Spinal cord (tissue), 10 donors: ENCODE measurements at places on chromosomes 3 and 15. TPM values are rescaled to one million over a fixed set of nuclear protein-coding genes. Genes with fewer than 3 reads are reported as not detected.

IFT122 gene
- 26.5 TPM for total RNA-seq

COX17 gene
- 42.4 TPM for total RNA-seq

TMEM266 gene
- total RNA-seq = 3.4 TPM

SLC28A2 gene
- not detected for total RNA-seq

TMEM40 gene
- 0.50 TPM for total RNA-seq

SUCNR1 gene
- 2.6 TPM for total RNA-seq

C15orf39 gene
- 2.6 TPM for total RNA-seq

ADAM10 gene
- total RNA-seq = 108 TPM

TM4SF1 gene
- total RNA-seq = 110 TPM

GRM7 gene
- 9.6 TPM for total RNA-seq

DNA sequence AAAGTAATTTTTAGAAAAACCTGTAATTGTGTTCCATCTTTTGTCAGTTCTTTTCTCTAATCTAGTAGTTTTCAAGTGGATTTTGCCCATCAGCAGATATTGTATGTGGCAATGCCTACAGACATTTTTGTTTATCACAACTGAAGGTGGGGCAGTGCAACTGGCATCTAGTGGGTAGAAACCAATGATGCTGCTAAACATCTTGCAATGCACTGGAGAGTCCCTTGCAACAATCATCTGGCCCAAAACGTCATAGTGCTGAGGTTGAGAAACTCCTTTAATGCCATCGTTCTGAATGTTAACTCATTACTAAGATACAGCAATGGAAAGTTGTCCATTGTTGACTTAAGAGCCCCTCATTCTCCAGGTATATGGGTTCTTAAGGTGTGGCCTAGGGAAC lies 80.1 kb downstream of the BTD start:
- no peak for DNase-seq

DNA sequence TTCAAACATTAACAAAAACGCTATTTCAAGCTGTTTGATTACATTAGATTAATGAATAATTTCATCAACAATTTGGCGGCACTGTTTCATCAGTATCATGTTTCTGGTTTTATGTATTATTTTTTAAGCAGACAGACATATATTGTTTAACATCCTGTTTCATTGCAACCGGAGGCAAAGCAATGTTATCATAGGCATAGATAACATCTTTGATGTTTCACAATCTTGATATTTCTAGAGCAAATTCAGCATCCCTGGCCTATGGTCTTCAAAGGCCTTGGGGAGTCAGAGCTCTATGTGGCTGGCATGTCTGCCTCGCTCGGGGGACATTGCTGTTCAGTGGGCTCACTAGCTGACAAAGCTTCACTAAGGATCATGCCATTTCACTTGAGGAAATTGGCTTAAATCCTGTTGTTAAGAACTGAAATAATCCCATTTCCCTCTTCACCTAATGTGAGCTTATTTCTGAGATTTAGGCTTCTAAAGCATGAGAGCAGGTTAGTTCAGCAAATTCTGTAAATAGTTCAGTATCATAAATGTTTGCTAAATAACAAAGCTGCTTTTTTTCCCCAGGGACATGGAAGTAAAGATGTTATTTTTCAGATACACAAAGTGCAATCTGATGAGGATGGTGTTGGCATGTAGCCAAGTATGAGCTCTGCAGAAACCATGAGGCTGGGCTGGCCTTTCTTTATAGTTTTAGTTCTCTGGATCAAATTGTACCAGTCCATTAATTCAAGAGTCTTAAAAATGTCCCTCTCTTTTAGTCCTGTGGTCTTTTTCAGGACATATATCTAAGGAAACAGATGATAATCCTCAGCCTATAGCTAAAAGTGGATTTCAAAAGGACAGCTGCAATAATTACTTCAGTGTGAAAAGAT lies 941.4 kb downstream of the PLOD2 start:
- no peak for DNase-seq

GRCh38 chr3:87350367-87351199 lies 74.2 kb upstream of the POU1F1 start:
- no peak for DNase-seq

DNA sequence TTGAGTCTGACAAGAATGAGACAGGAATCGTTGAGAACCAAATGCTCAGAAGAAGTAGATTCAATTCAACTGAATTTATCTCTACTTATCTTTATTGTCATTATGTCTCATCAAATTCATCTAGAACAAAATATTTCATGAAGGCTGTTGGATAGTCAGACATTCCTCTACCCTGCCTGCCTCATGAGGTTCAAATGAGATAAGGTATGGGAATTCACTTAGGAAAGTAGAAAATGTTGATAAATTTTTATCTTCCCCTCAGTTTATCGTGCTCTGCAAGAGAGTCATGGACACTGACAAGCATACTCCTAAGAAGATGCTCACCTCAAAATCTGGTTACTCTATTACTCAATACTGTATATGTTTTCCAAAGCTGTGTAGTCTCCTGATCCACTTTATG lies 149.7 kb upstream of the CDIN1 start:
- no peak for DNase-seq

DNA sequence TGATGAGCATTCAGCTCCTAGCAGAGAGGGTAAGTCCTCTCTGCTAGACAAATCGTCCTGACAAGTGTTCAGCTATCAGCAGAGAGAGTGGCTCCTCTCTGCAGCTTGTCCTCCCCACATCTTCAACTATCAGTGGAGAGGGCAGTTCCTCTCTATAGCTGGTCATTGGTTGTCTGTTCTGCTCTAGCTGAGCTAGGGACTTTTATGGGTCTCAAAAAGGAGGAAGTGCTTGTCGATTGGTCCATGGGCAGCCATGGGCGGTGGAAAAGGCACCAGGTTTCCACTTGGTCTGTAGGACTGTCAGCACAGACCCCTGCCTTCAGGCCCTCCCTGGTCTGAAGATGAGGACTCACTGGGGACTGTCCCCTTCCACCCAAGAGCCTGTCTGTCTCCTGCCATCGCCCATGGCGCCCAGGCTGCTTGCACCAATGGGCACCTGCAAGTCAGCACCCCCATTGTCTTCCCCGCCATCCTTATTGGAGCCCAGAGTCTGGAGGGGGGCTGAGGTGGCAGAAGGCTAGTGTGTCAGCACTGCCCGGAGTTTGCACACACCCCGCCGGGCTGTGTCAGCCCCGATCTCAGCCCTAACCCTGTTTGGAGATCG lies 264.7 kb downstream of the ZBBX start:
- DNase-seq = no peak

- peak; percentile 38 for DNase-seq
These were observed 75.9 kb downstream of the BOC start for GRCh38 chr3:113287111-113287802.

DNA sequence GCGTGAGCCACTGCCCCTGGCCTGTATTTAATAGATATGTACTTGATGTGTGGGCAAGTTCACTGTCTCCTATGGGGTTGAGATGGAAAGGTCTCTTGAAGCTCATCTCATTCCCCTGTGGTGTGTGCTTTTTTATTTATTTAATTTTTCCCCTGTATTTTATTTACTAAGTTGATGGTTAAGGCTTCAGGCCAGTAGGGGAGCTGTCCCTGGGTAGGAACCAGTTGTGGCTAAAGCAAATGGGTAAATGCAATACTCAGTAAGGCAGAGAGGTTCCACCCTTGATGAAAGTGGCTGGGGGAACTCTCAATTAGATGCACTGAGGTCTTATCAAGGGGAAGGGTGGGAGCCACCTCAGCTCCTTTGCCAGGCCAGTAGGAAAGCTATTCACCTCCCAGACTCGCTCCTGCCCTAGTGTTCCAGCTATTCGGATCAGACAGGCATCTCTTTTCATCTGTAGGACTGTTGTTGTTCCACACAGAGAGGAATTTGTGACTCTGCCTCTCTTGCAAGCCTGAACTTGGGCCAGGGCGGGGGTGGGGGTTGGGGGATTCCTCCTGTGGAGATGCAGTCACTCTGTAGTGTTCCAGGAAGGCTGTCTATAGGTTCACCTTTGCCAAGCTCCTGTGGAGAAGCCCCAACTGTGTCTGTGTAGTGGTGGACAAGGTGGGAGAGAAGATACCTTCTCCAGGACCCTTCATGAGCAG lies 26.1 kb downstream of the PCCB start:
- DNase-seq = no peak

DNA sequence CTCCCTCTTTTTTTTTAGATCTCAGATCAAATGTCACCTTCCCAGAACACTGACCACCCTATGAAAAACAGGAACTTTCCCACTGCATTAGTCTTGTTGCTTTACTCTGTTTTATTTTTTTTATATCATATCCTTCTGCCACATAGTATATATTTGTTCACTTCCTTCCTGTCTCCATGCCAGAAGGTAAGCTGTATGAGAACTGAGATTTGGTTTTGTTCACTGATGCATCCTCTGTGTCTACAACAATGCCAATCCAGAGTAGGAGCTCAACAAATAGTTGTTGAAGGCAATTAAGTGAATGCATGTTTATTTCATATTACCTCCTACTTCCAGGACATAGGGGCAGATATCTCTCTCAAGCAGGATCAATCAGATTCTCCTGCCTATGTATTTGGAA lies 114.4 kb downstream of the TPRG1 start:
- no peak for DNase-seq

- DNase-seq = no peak
These were observed 250.8 kb upstream of the CBLB start for GRCh38 chr3:106119614-106120082.

DNA sequence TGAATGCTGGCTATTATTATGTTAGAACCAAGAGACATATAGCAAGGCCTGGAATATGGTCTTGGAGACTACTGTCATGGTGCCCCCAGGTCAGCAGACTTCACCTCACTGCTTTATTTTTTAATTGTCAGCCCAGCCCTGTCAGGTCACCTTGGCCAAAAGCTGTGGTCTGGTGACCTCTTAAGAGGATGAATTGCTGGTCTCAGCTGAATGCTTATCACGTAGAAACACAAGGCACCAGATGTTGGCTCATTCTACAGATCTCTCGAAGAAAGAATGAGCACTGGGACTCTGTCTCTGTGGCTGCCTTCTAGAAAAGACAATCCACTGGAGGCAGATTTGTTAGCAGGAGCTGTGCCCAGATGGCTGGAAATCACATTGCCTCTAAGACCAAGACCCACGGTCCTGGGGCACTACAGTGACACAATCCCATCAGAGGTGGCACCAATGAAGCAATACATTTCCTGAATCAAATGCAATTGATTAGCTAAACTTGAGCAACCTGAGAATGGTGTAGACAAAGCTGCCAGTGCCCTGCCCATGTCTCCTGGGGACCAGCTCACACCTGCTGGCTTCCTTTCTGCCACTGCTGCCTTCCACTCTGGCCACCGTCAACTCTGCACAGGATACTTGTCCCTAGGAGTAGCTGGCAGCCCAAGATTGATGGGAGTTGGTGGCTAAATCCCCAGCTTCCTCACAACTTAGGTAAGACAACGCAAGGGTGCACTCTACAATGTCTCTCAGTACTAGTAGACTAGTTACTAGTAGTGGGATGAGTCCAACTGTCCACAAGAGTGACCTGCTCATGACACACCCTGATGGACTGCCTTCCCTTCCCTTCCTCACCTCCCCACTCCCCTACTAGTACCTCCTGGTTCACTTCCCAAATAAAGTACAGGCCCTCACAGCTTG lies 384.9 kb upstream of the PROK2 start:
- DNase-seq = no peak

DNA sequence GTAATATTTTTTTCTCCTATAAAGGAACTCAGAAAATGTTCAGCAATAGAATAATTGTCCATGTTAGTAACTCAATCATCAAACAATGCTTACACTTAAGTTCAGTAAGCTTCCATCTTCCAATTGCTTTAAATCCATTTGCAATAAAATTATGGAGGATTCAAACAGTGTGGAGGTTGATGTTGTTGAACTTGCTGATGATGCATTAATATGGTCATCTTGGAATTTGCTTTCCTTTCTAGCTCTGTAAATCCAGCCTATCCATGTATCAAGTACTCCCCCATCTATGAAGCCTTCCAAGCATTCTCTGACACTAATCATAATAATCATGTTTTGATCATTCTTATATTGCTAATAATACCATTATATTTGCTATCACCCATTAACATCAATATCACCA lies 378.4 kb upstream of the CNTN3 start:
- no peak for DNase-seq

GRCh38 chr15:37586976-37587375 lies 347.5 kb upstream of the TMCO5A start:
- no peak for DNase-seq

- DNase-seq = no peak
These were observed 205.6 kb downstream of the NECTIN3 start for GRCh38 chr3:111277226-111277625.

GRCh38 chr15:92166751-92167405 lies 226.8 kb upstream of the ST8SIA2 start:
- DNase-seq = no peak

DNA sequence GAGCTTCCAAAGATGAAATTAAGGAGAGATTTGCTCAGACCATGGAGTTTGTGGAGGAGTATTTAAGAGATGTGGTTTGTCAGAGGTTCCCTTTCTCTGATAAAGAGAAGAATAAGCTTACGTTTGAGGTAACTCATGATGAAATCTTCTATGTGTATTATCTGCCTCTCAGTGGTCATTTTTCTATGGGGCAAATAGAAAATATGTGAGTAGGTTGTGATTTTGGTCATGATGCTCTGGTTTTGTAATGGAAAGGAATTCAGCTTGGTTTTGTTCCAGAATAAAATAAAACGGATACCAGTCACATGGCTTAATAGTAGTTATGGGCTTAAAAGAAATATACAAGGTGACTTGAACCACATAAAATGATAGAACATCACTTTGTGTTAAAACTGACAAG lies 181.1 kb downstream of the ITPR1 start:
- DNase-seq = no peak

- DNase-seq = no peak
These were observed 261.4 kb downstream of the FOXP1 start for GRCh38 chr3:71322154-71322553.

DNA sequence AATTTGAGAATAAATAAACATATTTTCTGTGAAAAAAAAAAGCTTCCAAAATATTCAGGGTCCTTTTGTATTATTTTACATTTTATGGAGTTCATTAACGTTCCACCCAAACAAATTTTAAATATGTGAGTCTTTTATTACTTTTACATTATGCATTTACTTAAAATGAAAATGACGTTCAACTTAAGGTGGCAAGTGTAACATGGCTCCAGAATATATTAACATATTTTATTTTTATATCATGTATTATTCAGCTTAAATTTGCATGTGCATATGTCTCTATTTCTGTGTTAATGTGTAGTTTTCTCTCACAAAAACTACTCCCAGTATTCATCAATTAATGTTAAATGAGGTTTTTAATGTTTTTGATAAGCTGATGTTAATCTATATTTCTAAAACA lies 243.6 kb upstream of the CNTN3 start:
- DNase-seq = no peak

- DNase-seq = peak; percentile 84
These were observed 115.8 kb downstream of the EPHA3 start for GRCh38 chr3:89223188-89223587.

- no peak for DNase-seq
These were observed 507 bp upstream of the VHL start for GRCh38 chr3:10140996-10141546.
